Bronchial smooth muscle cell (primary cell): ENCODE measurements at places on chromosomes 3 and 15. TPM values are rescaled to one million over a fixed set of nuclear protein-coding genes. Genes with fewer than 3 reads are reported as not detected.

Gene POTEB2
- total RNA-seq = not detected in 2 replicates

Gene ENTPD3
- total RNA-seq = under 0.01 and 0.09 TPM in 2 replicates

Gene NEDD4
- total RNA-seq = 24.1 and 27.0 TPM in 2 replicates

Gene CIB1
- 28.2 and 40.2 TPM in 2 replicates for total RNA-seq

Gene LRTM1
- not detected in 2 replicates for total RNA-seq

Gene SCAMP5
- total RNA-seq = 0.52 and 0.79 TPM in 2 replicates
